ENCODE measurements at places on chromosomes 7 and 10. TPM values are rescaled to one million over a fixed set of nuclear protein-coding genes. Genes with fewer than 3 reads are reported as not detected.

Gene TMEM26
- total RNA-seq: not detected

Gene SPDYE8
- not detected for total RNA-seq

Gene COL13A1
- total RNA-seq: 0.30 TPM

Gene GRM3
- total RNA-seq: not detected

Gene TSPAN12
- 0.79 TPM for total RNA-seq

Gene NSUN6
- total RNA-seq: 4.4 TPM

Gene EN2
- total RNA-seq: 0.85 TPM

Gene SLC13A1
- not detected for total RNA-seq

Gene MLXIPL
- total RNA-seq: 1.2 TPM

Gene STAG3
- 0.37 TPM for total RNA-seq

Gene RADIL
- total RNA-seq: 2.7 TPM

Gene FXYD4
- not detected for total RNA-seq

Gene CFAP46
- total RNA-seq: 1.4 TPM

Gene SSBP1
- 296 TPM for total RNA-seq

Gene ITIH2
- total RNA-seq: 0.38 TPM

Gene BAG3
- 259 TPM for total RNA-seq

Gene MCM10
- 22.3 TPM for total RNA-seq

Gene DNAH11
- 0.63 TPM for total RNA-seq

Gene WDFY4
- not detected for total RNA-seq

Gene UTF1
- not detected for total RNA-seq
